ENCODE measurements at places on chromosomes 12 and 14.
A peak's percentile ranks its signal among the peaks of the same experiment; 100 is the strongest.

DNA sequence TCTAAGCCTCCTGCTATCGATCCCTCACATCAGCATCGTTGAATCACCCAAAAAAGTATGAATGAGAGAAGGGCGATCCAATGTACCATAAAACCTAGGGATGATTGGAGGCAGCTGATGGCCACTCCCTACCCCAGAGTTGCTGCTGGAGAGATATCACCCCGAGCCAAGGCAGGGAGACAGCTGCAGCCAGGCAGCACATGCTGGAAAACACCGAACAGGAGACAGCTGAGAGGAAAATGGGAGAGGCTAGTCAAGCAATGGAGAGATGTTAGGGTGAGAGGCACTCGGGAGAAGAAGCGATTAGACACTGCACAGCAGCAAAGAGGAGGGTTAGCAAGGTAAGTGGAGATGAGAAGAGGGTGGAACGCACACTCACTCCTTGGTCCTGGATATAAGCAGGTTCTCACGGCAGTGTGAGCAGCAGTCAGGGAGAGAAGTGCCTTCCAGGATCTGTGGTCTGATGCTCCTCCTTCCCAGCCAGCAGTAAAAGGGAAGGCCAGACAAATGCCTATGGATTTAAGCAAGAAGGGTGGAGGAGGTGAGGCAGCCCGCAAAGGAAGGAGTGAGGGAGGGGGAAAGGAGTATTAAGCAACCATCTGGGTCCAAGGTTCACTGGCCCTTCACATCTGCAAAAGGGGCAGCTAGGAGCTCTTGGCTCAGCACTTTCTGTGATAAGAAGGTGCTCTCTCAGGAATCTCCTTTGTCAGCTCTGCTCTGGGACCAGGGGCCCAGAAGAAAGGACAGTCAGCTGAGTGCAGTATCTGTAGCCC lies at the start of gene SLC7A7:
Gene SLC7A7 (minus strand): TSS at position 495 of the 773 bp plus-strand sequence. CDS start 2,037 bp downstream, outside the sequence.
- no peak for DNase-seq

- DNase-seq, result no peak
These were observed 16.9 kb downstream of the MEG3 start for GRCh38 chr14:100842799-100843198.

- DNase-seq, result no peak
These were observed 256.9 kb downstream of the ATXN7L3B start for GRCh38 chr12:74794522-74794921.

DNA sequence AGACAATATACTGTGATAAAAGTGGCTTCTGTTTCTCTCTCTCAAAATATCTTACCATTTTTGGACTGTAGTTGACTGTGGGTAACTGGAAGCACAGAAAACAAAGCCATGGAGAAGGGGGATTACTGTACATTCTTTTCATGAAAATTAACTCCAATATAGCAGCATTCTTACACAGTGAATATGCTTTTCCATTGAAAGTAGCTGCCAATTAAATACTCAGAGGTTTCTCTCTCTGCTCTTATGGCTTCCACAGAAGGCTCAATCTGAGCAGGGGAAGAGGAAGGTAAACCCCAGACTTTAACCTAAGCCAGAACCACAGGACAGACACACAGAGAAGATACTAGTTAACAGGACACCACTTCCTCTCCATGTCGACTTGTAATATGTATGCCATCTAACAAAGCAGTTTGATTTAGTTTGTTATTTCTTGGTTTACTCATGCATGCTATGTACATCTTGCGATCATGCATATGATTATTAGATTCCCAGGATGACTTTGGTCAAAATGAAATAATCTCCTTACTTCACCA lies 150.2 kb downstream of the SSPN start:
- DNase-seq, result no peak

GRCh38 chr14:60220084-60220483 lies 28.9 kb upstream of the PPM1A start:
- DNase-seq, result no peak

- DNase-seq, result peak; percentile 74
These were observed 201.9 kb upstream of the FOXN3 start for GRCh38 chr14:89618811-89619551.

- no peak for DNase-seq
These were observed 199.8 kb downstream of the ALG10B start for GRCh38 chr12:38516418-38516817.

GRCh38 chr12:127519779-127520178 lies 747.2 kb upstream of the TMEM132C start:
- no peak for DNase-seq

DNA sequence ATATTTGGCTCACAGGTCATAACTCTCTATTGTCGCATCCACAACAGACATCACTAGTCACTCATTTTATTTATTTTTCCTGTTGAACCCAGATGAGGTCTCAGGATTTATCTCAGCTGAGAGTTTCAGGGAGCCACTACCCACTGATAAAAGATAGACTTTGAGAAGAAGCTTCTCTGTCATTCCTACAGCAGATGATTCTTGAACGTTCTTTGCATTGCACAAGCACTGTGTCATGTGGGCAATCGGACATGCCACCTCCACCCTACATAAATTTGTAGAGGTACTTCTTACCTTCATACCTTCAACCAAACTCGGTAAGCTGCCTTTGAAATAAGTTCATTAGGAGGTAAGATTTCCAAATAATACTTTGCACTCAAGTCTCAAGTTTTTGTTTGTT lies 627.9 kb upstream of the TBX3 start:
- DNase-seq, result no peak

DNA sequence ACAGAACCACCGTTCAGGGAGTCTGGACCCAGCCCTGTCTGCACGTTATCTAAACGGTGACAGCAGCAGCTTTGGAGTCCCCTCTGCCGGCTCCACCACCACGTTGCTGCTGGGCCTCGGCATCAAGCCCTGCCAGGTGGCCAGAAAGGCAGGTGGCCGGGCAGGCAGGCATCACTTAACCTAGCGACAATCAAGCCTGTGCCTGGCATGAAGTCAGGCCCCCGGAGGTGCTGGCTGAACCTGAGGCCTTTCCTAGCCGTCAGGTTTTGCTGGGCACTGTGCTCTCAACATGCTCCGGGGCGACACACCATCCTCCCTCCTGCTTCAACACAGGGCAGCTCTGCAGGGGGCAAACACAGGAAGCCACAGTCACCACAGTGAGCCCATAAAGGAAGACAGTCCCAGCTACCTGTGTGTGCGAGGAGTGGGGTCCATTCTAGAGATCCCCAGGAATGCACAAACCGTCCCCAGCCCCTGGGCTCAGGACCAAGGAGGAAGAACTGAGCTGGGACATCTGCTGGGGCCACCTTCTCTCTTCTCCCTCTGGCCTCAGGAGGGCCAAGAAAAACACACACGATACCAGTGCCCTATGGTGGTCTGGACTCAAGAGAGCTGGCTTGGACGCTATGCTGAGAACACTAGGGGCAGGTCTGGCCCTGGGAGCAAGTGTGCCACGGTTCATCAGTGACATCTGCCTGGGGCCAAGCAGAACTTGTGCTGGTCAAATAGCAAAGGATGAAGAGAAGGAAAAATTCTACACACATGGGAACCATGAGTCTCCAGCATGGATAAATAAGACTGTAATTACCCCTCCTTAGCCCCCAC lies 44.7 kb downstream of the CCDC88C start:
- DNase-seq, result peak; percentile 61

GRCh38 chr14:68015356-68016254 lies 196.0 kb downstream of the RAD51B start:
- DNase-seq, result no peak

- DNase-seq, result no peak
These were observed 130.3 kb downstream of the TMEM30B start for GRCh38 chr14:61150851-61151250.

GRCh38 chr12:24943947-24944600 lies 4.8 kb downstream of the BCAT1 start:
- no peak for DNase-seq

DNA sequence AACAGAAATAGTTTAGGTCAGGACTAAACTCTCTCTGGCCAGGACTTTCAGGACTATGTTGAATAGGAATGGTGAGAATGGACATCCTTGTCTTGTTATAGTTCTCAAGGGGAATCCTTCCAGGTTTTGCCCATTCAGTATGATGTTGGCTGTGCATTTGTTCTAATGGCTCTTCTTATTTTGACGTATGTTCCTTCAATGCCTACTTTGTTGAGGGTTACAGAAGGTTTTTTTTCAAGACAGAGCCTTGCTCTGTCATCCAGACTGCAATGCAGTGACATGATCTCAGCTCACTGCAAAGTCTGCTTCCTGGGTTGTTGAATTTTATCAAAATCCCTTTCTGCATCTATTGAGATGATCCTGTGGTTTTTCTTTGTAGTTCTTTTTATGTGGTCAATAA lies 79.5 kb upstream of the NID2 start:
- DNase-seq, result no peak

DNA sequence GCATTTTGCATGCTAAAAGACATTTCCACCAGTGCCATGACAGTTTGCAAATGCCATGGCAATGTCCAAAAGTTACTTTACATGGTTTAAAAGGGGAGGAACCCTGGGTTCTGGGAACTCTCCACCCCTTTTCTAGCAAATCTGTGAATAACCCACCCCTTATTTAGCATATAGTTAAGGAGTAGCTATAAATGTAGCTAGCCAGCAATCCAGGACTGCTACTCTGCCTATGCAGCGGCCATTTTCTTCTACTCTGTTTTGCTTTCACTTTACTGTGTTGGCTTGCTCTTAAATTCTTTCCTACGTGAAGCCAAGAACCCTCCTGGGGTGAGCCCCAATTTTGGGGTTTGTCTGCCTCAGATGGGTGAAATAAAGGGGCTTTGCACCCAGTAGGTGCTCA lies 141.0 kb downstream of the PTPN11 start:
- DNase-seq, result no peak

DNA sequence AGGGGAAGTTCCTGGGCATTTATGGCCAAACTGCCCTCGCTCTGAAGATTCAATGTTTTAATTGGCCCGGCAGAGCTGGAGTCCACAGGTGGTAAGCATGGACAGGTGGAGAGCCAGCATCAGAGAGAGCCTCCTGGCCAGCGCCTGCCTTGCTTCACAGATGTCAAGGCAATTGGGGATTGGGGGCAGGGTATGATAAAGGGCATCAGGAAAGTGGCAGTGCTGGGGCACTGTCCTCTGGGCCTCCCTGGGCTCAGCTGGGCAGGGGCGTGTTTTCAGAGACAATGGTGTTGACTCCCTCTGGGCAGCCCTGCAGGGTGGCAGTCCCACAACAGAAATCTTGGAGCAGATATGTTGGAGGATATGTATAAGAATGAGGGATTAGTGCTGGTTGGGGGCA lies 237.3 kb downstream of the CACNA1C start:
- no peak for DNase-seq

DNA sequence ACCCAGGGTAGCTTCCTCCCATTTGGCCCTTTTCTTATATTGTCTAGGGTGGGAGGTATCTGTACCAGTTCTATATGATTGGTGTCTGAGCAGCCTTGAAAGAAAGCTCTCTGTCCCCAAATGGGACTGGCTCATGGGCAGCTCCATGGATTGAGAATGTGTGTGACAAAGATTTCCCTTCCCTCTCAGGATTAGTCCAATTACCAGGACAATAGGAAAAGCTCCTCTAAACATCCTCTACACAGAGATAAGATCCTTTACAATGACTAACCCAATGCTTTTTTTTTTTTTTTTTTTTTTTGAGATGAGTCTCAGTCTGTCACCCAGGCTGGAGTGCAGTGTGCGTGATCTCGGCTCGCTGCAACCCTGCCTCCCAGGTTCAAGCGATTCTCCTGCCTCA lies 112.1 kb downstream of the SLC35F4 start:
- DNase-seq, result no peak

DNA sequence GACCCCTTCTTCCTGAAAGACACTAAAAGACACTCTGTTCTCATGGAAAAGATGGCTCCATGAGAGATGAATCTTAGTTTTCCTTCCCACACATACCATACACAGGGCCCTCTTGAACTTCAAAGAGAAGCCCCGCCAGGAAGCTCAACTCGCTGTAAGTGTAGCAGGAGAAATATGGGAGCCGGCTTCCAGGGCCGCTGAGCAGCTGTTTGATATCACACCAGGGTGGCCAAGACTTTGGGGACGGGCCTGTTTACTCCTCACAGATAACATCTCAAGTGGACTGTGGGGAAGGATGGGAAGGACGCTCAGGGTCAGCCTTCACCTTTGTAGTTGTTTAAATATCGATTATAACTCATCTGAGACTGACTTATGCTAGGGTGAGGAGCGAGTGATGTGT lies 235.5 kb upstream of the TBX3 start:
- DNase-seq, result no peak

- no peak for DNase-seq
These were observed 13.8 kb upstream of the ADCK1 start for GRCh38 chr14:77786148-77786547.

GRCh38 chr14:52094546-52095271 lies 25.9 kb upstream of the NID2 start:
- DNase-seq, result no peak

- no peak for DNase-seq
These were observed 6.8 kb downstream of the SIX6 start for GRCh38 chr14:60515511-60516289.

- DNase-seq, result no peak
These were observed 8.3 kb downstream of the COL2A1 start for GRCh38 chr12:47995981-47996401.

DNA sequence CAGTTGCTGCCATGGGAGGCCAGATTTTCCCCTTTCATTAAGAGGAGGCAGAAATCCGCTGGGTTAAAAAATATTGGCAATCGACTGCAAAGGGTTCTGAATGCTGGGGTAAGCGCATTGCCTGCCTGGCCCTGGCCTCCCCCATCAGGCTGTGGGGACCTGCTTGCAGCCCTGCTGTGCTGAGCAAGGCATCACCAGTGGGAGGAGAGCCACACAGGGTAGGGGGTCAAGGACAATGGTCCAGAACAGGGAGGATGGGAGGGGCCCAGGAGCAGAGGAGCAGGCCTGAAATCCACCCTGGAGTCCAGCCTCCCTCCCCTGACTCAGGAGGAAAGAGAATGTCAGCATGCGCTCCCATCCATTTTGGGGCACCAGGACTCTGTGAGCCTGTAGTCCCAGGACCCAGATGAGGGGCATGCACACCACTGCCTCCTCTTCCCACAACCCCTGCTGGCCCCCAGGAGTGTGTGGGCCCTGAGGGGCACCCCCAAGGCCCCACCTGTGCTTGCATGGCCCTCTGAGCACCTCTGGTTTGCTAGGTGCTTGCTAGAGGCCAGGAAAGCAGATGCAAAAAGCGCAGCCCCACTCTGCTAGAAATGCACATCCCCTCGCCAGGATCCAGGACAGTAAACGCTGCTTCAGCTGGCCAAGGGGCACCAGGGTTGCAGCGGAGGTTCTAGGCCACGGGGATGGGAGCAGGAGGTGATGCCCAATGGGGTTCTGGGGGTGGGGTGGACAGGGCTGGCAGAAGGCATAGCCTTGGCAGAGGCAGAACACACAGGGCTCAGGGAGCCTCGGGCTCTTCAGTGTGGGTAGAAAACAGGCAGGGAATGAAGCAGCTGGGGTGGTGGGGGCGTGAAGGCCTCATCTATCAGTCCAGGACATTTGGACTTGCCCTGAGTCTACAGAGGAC lies 14.6 kb downstream of the TESC start:
- DNase-seq, result no peak

- DNase-seq, result no peak
These were observed 135.2 kb downstream of the DACT1 start for GRCh38 chr14:58772794-58773620.

Measured in CD4-positive, alpha-beta T cell treated with Interleukin-1 beta for 1 hour (primary cell).